Stimulated activated CD4-positive, alpha-beta T cell treated with anti-CD3 and anti-CD28 coated beads, Interleukin-2, amount 100 ng/mL, for 24 hours (primary cell): ENCODE measurements at places on chromosomes 2 and 18.

DNA sequence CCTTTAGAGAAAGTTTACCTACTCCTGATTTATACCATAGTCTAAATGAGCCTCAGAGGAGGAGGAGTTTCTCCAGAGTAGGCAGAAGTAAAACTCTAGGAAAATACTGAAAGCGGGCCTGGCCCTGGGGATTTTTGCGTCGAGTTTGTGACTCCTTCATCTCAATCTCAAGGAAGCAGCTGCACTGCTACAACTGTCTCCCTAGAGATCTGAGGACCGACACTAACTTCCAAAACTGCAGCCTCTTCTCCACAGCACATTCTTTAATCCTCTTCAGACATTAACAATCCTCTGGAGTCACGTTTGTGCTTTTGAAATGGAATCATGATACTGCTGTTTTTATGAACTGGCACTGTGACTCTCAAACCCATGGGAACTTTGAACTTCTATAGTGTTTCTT, 281.4 kb downstream of the KCNS3 start:
- no peak for DNase-seq

GRCh38 chr2:200670313-200670712, 84.5 kb downstream of the AOX1 start:
- DNase-seq, result no peak

GRCh38 chr2:190763901-190764514, 115.1 kb downstream of the NAB1 start:
- DNase-seq, result peak; percentile 38

DNA sequence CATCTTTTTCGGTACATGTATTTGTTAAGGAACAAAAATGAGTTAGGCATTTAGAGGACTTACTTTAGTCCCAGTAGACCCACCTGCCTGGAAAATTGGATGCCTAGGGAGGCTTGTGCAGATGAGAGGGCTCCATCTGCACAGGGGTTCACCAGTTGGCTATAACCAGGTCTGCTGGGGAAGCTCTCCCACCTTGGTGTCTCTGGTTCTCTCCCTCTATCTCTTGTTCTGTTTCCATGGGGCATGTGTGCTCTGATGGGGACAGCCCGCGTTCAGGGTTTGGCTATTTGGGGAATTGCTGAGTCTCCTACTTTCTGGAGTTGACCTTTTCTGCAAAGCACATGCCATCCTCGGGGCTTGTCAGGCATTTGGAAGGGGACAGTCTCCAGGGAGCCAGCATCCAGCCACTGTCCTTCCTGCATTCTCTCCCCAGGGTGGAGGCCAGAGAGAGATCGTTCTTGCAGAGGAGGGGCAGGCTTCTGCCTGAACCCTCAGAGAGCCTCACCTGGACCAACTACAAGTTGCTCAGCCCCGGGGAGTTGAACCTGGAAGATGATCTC, 157.3 kb downstream of the KLHL29 start:
- no peak for DNase-seq

- DNase-seq, result no peak
Measured at GRCh38 chr2:229914171-229914570, 7.6 kb downstream of the TRIP12 start.

- no peak for DNase-seq
Measured at GRCh38 chr2:30527411-30527810, 80.4 kb downstream of the LCLAT1 start.

- no peak for DNase-seq
Measured at GRCh38 chr2:99477054-99477453, 12.8 kb downstream of the REV1 start.

GRCh38 chr2:17869128-17869527, 9.3 kb upstream of the KCNS3 start:
- DNase-seq, result no peak

DNA sequence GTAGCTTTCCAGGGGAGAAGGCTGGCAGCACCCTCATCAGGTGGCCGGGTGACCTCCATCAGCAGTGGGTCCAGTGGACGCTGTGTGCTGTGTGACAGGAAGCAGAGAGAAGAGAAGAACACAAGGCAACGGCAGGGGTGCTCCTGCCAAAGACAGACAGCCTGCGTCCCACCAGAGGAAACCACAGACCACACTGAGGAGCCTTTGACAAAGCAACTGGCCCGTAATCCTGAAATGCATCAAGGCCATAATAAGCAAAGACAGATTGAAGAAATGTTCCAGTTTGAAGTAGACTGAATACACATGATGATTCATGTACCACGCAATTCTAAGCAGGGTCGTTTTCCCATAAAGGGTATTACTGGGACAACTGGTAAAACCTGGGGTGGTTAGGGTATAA, 172.4 kb downstream of the FBXO15 start:
- no peak for DNase-seq

GRCh38 chr2:239204876-239205468, 195.8 kb downstream of the HDAC4 start:
- no peak for DNase-seq

DNA sequence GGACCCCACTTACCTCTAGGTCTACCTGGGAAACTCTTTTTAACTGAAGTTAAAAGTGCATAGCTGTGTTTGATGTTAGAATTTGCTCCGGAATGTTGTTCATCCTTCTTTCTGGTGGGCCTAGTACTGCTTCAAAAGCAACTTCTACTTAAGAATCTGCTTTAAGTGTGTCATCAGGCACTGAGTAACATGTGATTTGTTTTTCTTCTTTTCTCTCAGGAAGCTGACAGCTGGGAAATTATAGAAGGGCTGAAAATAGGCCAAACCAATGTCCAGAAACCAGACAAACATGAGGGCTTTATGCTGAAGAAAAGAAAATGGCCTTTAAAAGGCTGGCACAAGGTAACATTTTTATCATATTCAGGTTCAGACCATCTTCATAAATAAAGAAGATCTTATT, 122.9 kb downstream of the PRKRA start:
- DNase-seq, result no peak

DNA sequence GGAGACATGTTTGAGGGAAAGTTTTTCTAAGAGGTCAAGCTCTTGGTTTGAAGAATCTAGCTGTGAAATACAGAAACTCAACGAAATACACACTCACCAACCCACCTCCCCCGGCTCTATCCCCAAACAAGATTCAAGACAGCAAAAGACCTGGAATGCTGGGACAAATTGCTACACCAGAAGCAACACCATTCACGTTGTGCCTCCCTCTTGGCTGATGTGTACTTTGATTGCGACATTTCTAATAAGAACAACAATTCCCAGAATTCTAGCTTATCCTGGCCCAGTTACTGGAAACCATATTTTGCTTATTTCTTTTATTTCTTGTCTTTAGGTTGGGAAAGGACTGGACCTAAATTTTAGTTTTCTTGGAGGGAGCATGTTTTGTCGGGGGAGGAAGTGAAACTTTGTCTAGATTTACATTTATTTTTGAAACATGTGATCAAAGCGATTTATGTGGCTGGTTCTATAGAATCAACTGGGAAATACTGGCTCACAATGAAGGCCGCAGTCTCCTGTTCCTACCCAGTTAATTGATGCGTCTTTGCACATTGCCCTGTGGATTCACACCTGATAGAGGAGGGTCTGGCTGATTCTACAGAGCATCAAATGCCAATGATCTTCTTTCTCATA, 29.6 kb upstream of the LPIN1 start:
- DNase-seq, result no peak

- no peak for DNase-seq
Measured at GRCh38 chr18:12041561-12041960, 52.1 kb upstream of the ANKRD62 start.

GRCh38 chr2:190443778-190444481, 35.8 kb downstream of the MFSD6 start:
- DNase-seq, result no peak

GRCh38 chr2:157158111-157158510, 99.4 kb upstream of the GALNT5 start:
- no peak for DNase-seq

GRCh38 chr2:64609942-64610281, 43.8 kb downstream of the SERTAD2 start:
- no peak for DNase-seq

DNA sequence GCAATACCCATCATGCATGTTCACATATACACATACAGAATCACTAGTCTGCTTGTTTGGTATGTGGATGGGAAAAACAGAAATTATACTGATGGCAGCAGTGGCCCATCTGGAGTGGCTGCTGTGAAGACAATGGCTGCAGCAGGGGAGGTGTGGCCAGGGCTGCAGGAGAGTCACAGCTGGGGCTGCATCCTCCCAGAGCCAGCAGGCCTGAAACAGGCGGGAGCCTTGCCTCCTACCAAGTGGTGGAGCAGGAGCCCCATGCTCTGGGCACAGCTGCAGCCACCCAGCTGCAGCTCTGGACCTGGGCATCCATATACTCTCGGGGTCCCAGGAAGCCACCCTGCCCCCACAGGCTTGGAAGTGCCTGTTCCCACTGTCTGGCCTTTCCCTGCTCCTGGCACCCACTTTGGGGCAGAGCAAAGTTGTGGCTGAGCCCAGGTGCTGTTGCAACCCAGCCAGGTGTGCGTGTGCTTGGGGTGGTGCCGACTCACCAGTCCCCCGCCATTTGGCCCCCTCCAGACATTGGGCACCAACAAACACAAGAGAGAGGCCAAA, 136.6 kb downstream of the SPAG16 start:
- DNase-seq, result no peak

DNA sequence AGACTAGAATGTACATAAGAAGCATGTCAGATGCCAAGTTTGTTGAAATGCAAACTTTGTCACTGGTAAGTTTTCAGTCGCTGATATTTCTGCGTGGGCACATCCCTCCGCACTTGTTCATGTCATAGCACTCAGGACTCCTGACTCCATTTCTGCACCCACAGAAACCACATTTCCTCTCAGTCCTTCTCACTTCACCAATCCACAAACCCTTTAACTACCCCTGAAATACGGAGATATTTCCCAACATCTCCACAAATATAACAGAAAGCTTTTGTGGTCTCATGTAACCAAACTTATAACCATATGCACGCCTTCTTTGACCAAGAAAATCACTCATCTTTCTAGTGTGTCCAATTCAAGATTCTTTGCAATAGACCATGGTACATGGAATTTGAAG, 276.9 kb upstream of the ERBB4 start:
- DNase-seq, result no peak
